ENCODE measurements at places on chromosomes 6 and 20.

DNA sequence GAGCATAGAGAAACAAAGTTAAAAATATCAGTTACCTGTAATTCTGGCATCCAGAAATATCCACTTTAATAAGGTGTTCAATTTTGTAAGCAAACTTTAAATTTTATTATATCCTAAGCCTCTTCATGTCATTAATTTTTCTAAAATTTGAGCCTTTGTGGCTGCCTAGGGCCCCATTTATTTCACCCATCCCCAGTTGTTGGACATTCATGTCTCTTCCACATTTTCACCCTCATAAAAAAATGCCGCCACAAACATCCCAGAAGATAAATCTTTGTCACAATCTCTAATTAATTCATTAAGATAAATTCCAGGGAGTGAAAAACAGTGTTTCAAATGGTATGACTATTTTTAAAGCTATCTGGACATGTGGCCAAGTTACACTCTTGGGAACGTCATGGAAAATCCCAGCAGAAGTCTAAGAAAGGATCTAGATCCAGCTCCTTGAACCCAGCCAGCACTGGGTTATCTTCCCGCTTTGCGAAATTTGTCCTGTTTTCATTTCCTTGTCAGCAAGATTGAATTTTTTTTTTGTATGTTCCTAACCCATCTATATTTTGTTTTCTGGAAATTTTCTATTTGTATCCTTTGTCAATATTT is 97.2 kb downstream of the TMEM242 start:
- DNase-seq, result no peak

DNA sequence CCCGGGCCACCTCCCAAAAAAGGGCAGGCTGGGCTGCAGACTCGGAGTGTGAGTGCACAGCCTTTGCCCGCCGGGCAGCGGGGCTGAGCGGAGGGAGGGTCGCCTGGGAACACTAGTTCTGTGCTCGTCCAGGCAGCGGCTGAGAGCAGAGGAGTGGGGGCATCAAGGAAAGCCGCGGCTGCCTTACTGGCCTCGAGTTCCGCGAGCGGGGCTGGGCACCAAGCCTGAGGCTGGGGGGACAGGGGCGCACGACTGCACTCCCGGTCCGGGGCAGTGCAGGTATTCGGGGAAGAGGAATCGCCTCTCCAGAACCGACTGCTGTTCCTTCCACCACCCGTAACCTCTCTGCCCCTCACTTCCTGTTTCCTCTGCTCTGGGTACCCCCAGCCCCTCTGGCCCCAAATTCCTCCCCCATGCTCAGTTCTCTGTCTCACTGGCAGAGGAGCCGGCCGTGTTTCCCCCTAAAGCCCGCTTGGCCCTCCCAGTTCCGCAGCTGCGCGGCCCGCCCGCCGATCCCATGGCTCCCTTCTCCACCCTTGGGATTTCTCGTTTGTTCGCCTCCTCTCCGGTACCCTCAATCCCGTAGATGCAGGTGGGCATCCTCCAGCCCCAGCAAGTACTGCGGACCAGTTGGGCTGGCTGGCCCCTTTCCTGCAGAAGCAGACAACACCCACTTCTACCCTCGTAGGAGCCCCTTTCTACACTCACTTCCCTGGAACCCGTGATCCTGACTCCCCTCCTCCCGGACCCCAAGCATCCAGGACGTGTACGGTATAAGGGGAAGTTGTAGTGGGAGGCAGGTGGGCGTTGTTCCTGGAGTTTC is 5.1 kb downstream of the RING1 start:
- DNase-seq, result no peak

- DNase-seq, result no peak
Observed at GRCh38 chr20:33790566-33790965, 20.6 kb upstream of the CHMP4B start.

- no peak for DNase-seq
Observed at GRCh38 chr6:116397914-116398313, 27.2 kb downstream of the DSE start.

- no peak for DNase-seq
Observed at GRCh38 chr6:97885828-97886227, 602.8 kb upstream of the MMS22L start.

GRCh38 chr6:16697437-16698161 is 63.7 kb downstream of the ATXN1 start:
- no peak for DNase-seq

- peak; percentile 97 for DNase-seq
Observed at GRCh38 chr6:16205377-16206144, 32.8 kb upstream of the GMPR start.

DNA sequence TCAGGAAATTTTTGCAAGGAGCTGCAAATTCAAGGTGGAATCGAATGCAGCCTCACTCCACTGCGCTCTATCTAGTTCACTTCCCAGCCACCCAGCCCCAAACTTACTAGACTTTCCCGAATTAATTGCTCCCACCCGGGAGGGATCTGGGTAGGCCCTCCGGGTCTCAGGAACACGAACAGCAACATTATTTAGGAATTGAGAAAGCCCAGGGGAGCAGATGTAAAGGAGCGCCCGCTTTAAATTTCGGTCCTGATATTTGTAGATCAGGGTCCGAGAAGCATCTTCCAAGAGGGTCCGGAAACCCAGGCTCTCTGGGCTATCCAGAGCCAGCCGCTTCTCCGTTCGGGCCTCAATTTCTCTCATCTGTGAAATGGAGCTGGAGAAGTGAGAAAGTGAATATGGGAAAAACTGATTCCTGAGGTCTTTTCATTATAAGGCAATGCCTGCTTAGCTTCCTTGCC is 490 bp upstream of the ID1 start:
- no peak for DNase-seq

DNA sequence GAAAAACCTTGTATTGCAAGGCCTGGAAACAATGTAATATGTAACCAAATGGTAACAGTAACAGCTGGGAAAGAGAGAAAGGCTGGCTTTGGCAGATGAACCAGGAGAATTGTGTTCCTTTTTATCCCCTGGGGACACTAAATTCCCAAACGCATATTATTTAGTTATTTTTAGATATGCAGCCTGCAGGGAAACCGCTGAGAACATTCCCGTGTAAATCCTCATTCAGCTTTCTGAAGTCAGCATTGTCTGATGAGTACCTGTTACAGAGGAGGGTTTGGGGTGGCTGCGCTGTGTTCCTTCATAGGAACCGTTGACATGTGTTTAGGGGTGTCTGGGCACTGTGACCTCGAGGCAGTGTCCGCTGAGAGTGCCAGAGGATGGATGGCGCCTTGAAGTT is 101.3 kb downstream of the SMOC2 start:
- peak; percentile 13 for DNase-seq

GRCh38 chr6:33592595-33593413 is 12.7 kb upstream of the BAK1 start:
- DNase-seq, result no peak

GRCh38 chr20:49892817-49893216 is 22.5 kb downstream of the SPATA2 start:
- DNase-seq, result no peak

DNA sequence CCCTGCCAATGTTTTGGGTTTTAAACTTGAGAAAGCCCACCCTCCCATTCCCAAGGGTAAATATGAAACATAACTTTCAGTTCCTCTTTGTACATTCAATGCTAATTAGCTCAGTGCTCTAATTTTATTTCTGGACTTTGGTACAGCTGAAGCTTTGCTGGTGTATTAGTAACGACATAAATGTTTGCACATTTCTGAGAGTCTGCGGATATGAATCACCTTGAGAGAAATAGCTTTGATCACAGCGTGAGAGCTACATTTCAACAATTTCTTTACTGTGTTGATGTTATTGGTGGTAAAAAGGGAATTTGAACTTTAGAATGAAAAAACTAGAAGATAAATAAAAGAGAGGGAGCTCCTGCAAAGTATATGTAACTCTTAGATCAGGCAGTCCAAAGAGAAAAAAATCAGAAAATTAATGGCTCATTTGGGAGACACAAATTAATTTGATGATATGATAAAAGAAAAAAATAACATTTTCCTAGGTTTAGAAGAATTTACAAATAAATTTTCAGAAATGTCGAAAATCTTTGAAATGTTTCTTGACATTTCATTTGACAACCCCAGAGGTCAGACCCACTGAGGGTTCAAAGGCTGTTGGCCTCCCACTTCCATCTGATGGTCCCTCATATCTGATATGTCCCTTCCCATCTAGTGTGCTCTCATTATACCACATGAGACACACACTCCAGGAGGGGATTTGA is 38.5 kb upstream of the CAP2 start:
- no peak for DNase-seq

DNA sequence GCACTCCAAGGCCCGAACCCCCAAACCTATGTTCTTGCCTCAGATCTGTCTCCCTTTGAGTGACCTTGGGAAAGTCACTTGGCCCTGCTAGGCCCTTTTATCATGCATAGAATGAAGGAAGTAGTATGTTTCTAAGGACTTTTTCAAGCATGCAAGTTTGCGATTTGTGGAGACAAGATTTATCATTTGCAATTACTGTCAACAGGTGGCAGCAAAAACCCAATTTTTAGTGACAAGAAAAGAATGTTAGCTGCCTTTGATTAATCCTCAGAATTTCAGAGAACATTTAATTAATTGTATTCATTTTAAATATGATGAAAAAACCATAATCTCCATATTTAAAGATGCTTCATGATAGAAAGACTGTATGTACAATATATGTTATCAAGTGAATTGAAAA is 28.3 kb upstream of the PREP start:
- no peak for DNase-seq

- DNase-seq, result no peak
Observed at GRCh38 chr20:50271176-50271575, 80.5 kb downstream of the CEBPB start.

GRCh38 chr20:45993197-45993951 is 15.3 kb upstream of the MMP9 start:
- no peak for DNase-seq

- DNase-seq, result no peak
Observed at GRCh38 chr6:45474376-45474775, 96.6 kb upstream of the SUPT3H start.

- DNase-seq, result no peak
Observed at GRCh38 chr20:6418732-6419131, 295.9 kb upstream of the FERMT1 start.

GRCh38 chr6:42315991-42316970 is 98.6 kb upstream of the MRPS10 start:
- no peak for DNase-seq

DNA sequence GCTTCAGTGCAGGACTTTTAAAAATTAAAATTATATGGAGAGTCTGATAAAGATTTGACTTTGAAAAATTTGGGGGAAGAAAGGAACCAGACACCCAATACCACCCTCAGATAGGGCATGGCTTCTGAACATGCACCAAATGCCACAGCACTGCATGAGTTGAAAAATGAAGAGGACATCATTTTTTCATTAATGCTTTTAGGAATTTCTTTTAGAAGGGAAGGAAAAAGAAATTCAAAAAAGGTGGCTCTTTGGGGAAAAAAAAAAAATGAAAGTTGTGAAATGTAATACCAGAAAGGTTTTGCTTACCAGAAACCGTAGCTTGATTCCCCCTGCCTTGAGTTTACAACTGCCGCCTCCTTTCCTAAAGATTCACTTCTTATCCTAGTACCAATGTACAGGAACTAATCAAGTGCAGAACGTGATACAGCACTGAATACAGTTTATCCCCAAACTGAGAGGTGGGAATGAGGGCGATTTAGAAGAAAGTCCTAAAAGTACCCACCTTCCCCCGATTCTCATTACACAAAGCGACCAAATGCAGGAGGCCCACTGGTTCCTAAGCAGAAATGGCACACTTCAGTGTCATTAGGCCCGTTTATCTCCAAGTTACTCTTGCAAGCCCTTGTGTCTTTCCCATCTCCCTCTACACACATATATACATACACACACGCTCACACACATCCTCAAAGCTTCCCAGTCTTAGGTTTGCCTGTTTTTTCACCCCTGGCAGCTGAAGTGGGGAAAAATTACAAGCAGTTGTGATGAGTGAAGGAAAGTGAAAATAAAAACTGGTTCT is 2.8 kb downstream of the PPP1R10 start:
- DNase-seq, result no peak

- no peak for DNase-seq
Observed at GRCh38 chr6:138328210-138328609, 49.5 kb upstream of the SMIM28 start.

DNA sequence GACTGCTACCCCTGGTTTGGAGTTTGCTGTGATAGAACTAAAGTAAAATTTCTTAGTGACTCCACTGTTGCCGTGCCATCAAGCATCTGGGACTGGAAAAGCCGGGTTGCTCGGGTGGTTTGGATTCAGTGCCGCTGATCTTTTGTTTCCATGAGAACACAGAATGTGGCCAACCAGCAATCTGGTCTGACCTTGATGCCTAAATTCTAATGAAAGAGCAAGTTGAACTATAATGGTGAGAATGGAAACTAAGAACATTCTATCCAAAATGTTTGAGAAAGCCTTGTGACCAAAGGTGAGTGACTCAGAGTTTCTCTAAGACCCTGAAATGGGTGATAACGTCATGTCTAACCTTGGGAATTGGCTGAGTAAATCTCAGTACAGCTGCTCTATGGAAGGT is 9.9 kb upstream of the PI16 start:
- DNase-seq, result no peak

- no peak for DNase-seq
Observed at GRCh38 chr6:14520536-14520935, 403.0 kb downstream of the CD83 start.

DNA sequence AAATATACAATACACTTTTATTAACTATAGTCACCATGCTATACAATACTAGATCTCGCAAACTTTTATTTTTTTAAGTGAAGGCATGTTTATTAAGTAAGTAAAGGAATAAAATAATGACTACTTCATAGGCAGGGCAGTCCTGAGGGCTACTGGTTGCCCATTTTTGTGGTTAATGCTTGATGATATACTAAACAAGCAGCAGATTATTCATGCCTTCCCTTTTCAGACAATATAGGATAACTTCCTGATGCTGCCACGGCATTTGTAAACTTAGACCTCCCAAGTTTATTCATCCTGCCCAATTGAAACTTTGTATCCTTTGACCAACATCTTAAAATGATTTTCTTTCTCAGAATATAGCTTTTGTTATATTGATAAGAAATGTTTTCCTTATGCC is 24.7 kb upstream of the HIVEP1 start:
- DNase-seq, result no peak

- DNase-seq, result no peak
Observed at GRCh38 chr6:121755485-121755884, 320.0 kb downstream of the GJA1 start.

- DNase-seq, result no peak
Observed at GRCh38 chr6:16437984-16438383, 199.6 kb downstream of the GMPR start.

- DNase-seq, result no peak
Observed at GRCh38 chr20:44594730-44595129, 12.4 kb downstream of the PKIG start.

- no peak for DNase-seq
Observed at GRCh38 chr6:110325197-110325596, 33.0 kb downstream of the METTL24 start.

- no peak for DNase-seq
Observed at GRCh38 chr6:101088594-101088993, 207.5 kb upstream of the ASCC3 start.

- DNase-seq, result no peak
Observed at GRCh38 chr6:91482498-91482897, 895.6 kb upstream of the MAP3K7 start.

DNA sequence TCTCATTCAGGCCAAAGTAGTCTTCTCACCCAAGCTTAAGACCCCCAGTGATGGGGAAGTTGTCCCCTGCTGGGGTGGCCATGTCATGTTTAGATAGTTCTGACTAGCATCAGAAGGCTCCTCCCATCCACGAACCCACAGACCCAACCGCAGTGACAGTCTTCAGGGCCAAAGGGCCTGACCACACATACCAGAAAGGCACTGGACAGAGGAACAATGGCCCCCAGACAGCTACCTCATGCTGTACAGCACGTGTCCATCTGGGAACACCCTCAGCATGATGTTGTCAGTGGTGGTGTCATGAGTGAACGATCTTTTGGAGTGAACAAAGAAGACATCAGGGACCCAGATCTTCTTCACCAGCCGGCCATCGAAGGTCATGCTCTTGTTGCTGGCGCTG is 46.3 kb downstream of the GABRR2 start:
- DNase-seq, result no peak
